ENCODE measurements at places on chromosomes 5 and 9.

DNA sequence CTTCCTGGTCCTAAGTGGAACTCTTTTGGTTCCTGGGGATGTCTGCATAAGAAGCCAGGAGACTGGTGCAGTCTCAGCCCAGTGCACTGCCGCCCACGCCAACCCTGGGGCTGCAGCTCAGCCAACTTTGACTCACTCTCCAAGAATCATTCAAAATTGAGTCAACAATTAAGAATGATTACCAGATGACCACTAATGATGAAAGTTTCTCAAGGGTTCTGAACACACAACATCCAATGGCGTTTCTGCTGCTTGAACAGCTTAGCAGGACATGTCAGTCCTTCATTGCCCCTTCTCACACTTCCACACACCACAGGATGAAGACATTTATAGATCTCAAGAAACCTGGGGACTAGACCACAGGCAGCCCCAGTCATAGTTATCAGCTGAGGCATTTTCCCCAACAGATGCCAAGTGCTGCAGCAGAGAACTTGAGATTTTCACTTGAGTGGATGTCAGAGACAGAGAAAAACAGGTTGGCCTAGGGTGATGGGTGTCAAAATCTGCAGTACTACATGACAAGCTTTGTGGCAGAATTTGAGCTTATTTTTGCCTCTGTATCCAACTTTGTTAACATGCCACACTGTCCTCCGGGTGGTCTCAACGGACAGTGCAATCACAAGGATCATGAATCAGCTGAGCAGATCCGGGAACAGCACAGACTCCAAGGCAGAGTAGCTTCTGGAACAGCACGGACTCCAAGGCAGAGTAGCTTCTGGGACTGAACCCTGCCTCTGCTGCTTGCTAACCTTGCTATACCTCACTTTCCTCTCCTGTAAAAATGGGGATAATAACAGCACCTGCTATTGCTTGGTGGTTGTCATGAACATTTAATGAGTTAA, 356.1 kb downstream of the SPOCK1 start:
- no peak for DNase-seq

DNA sequence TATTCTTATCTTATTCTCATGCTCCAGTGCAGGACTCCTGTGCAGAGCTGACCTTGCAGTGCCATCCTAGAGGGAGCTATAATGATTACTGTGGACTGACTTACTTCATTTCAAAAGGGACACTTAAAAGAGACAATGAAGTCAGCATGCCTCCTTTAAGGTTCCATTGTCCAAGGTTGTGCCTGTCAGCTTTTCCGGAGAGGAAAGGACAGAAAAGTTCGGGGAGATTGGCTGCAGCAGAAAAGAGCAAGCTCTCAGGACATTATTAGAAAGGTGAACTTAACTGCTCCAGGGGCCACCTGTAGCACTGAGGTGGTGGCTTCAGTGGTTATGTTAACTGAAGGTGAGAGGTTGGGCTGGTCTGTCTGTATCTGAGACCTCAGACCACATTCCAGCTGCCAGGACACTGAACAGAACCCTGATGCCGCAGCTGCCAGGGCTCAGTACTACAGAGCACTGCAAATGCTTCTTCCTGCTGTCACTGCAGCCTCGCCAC, 112.9 kb downstream of the ST8SIA4 start:
- DNase-seq: no peak

- DNase-seq: no peak
Observed at GRCh38 chr5:121987052-121987684, 25.4 kb downstream of the SRFBP1 start.

- DNase-seq: no peak
Observed at GRCh38 chr5:139903795-139904565, 108.4 kb downstream of the PSD2 start.

DNA sequence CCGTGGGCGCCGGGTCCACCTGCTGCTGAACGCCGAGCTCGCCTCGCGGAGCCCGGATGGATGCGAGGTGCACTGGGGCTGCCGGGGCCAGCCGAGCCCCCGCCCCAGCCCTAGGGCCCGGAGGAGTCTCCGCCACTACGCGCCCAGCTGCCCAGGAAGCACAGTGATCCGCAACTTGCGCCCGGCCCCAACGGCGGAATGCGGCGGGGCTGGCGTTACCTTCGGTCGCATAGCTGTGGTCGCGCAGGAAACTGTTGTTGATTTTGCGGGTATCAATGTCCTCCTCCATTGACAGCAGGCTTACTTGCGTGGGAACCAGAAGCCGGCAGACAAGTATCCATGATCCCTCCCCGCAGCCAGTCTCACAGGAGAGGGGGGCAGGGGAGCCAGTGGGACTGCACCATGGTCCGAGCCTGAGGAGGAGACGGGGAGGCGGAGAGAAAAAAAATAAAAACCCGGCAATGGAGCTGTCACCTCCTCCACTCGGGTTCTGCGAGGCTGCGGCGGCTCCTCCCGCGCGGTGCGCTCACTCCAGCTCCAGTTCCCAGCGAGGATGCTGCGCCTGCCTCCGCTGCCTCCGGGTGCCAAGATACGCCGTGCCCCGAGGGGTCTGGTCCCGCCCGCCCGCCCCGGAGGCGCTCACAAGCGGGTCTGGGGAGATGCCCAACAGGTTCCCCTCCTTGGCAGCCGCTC, 628 bp downstream of the PPP2R2B start:
- DNase-seq: peak; percentile 1

GRCh38 chr5:73388740-73389139, 59.8 kb downstream of the FOXD1 start:
- DNase-seq: no peak

GRCh38 chr5:152437866-152438265, 32.8 kb upstream of the NMUR2 start:
- no peak for DNase-seq

DNA sequence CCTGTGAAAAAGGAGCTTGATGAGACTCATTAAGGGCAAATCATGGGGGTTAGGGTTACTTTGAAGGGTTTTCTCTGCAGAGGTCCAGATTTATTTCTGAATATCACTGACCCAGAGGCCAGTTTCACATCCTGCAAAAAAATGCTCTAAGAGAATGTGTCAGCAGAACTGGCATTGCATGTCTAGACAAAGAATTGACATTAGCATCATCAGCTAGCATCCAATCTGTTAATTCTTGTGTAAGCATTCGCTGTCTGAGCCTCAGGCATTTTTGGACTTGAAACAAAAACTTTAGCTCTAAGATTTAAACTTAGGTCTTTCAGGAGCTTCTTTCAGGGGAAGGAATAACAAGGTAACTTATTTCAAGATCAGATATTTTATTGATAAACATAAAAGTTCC, 187.9 kb upstream of the ELL2 start:
- no peak for DNase-seq

- no peak for DNase-seq
Observed at GRCh38 chr9:125493384-125493783, 213.6 kb downstream of the MAPKAP1 start.

GRCh38 chr5:34008802-34009201, 952 bp upstream of the AMACR start:
- DNase-seq: no peak

- no peak for DNase-seq
Observed at GRCh38 chr5:142839711-142840346, 69.7 kb downstream of the ARHGAP26 start.

- no peak for DNase-seq
Observed at GRCh38 chr5:124584991-124585715, 161.3 kb downstream of the ZNF608 start.

GRCh38 chr9:134917431-134918373, at the start of gene FCN1:
FCN1 (minus strand) TSS chr9:134917912; CDS start chr9:134917871, 41 bp downstream.
- no peak for DNase-seq

DNA sequence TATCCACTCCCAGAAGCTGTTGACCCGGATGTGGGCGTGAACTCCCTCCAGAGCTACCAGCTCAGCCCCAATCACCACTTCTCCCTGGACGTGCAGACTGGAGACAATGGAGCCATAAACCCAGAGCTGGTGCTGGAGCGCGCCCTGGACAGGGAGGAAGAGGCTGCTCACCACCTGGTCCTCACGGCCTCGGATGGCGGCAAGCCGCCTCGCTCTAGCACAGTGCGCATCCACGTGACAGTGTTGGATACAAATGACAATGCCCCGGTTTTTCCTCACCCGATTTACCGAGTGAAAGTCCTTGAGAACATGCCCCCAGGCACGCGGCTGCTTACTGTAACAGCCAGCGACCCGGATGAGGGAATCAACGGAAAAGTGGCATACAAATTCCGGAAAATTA, 834 bp downstream of the PCDHGA8 start:
- DNase-seq: no peak
